ENCODE measurements at places on chromosomes 4 and X. TPM values are rescaled to one million over a fixed set of nuclear protein-coding genes. Genes with fewer than 3 reads are reported as not detected.

DNA sequence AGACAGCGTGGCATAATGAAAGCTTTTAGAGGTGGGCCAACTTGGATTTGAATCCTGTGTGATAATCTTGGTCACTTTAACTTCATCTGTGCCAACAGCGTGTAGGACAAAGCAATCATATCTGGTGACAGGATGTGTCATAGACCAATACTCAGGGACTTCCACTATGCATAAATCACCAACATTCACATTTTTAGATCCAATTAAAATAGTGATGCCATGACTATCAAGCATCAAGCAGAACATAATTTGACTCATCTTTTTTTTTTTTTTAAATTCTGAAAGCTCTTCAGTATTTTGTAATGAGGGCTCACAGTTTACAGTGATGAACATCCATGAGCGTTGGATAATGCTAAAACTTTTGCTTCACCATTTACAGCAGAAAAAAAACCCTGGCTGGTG lies 27.3 kb upstream of the RAPGEF2 start:
- DNase-seq: peak; percentile 29

GRCh38 chr4:124423160-124423559 lies 289.4 kb downstream of the ANKRD50 start:
- peak; percentile 29 for DNase-seq

DNA sequence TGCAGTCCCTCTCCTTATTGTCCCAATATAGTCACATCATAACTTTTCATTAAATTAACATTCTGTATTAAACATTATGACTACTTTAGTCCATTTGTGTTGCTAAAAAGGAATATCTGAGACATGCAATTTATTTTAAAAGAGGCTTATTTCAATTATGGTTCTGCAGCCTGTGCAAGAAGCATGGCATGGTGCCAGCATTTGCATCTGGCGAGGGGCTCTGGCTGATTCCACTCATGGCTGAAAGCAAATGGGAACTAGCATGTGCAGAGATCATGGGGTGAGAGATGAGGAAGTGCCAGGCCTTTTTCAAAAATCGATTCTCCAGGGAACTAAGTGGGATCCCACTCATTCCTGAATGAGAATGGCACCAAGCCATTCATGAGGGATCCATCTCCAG lies 476.3 kb upstream of the RPS6KA3 start:
- DNase-seq: no peak

PCDH18 gene
- total RNA-seq: 1.3 TPM

DNA sequence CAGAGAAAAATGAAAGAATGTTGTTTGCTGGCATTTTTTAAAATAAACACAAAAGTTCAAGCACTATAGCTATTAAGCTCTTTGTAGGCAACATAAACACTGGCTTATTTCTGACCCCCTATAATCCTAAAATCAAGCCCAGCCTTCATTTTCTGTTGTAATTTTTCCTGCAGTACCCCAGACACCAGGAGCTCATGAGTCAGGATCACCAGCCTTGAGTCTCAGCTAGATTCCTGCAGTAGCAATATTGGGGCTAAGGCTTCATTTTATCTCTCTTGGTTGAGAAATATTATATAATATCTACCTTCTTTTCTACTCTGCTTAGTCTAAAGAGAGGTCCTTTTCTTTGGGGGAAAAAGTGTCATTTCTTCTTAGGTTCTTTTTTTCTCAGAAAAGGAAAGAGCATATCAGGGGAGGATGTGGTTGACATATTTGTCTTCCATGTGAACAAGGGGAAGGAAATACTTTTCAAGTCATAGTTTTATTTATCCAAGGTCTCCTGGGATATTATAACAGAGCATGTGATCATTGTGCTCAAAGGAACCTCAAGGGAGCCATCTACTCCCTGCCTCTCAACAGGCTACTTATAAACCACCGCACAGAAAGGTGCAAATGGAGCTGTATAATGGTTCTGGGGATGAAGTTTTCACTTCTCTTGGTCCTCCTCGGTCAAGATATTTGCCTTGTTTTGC lies 678.3 kb upstream of the NR3C2 start:
- peak; percentile 64 for DNase-seq

DNA sequence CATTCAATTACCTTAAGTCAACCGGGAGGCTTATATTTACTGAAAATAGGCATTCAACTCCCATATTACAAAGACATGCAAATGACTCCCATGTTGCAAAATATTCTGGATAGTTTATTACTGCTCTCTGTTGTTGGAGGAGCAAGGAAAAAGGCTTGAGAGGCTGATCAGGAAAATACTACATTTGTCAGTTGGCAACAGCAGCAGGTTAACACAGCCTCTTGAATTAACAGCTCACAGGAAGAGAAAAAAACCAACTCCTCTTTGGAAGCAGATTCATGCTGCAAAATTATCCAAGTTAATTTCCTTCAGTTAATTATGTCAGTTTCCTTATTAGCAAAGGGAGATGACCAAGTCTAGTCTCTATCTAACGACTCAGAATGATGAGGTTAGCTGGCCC lies 238.9 kb downstream of the MAML3 start:
- no peak for DNase-seq

TLR6 gene
- total RNA-seq: 1.6 TPM

GRCh38 chr4:72442715-72443114 lies 126.3 kb downstream of the ADAMTS3 start:
- DNase-seq: peak; percentile 60

DNA sequence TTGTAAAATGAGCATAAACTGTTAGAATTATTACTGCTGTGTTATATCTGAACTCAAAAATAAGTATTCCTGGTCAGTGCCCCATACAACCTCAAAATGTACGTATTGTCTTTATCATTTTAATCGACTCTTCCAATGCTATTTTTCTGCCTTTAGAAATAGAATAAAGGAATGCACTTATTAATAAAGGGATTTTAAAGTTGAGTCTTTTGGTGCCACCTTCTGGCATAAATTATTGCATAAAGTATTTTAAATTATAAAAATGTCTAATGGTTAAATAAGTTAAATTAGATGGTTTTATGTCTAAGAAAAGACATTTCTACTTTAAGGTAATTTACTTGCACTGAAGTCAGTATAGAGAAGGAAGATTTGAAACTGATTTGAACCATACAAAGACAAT lies 424.0 kb upstream of the NDST4 start:
- peak; percentile 18 for DNase-seq

GRCh38 chrX:16826207-16826606 lies 39.9 kb downstream of the TXLNG start:
- DNase-seq: peak; percentile 48

PGRMC1 gene
- 141 TPM for total RNA-seq

GRCh38 chr4:148692242-148692641 lies 250.0 kb upstream of the NR3C2 start:
- no peak for DNase-seq

GRCh38 chr4:7279902-7280301 lies 87.6 kb downstream of the SORCS2 start:
- DNase-seq: no peak

- no peak for DNase-seq
Measured at GRCh38 chr4:169986369-169986768, 39.8 kb downstream of the MFAP3L start.

GRCh38 chr4:26400132-26400531 lies 79.3 kb downstream of the RBPJ start:
- no peak for DNase-seq

- DNase-seq: no peak
Measured at GRCh38 chrX:1528186-1528883, 8.7 kb downstream of the P2RY8 start.

DNA sequence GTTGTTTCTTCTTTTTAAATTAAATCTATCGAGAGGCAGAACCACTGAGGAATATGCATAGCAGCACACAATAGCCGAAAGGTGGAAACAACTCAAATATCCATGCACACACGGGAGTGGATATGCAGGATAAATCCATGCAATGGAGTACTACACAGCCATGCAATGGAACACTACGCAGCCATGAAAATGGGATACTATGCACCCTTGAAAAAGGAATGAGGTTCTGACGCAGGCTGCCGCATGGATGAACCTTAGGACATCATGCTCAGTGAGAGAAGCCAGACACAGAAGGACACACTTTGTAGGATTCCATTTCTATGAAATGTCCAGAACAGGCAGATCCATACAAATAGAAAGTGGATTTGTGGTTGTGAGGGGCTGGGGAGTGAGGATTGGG lies 18.4 kb upstream of the P2RY8 start:
- no peak for DNase-seq

NOX1 gene
- total RNA-seq: 0.18 TPM

DNA sequence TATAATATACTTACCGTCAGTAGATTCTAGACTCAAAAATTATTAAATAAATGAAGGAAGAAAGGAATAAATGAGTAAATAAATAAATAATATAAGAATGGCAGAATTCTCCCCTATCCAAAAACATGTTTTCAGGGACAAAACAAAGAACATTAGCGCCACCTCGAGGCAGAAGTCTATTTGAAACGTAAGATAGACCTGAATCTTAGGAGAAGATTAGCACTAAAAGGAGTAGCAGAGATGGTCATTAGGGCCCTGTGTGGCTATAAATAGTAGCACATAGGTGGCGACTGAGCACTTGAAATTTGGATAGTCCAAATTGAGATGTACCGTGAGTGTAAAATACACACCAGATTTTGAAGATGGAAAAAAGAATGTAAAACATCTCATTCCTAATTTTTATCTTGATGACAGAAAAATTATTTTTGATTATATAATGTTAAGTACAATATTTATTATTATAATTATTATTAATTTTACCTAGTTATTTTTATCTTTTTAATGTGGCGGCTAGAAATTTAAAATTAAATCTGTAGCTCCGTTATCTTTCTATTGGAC lies 24.3 kb upstream of the SRD5A3 start:
- DNase-seq: peak; percentile 52

DNA sequence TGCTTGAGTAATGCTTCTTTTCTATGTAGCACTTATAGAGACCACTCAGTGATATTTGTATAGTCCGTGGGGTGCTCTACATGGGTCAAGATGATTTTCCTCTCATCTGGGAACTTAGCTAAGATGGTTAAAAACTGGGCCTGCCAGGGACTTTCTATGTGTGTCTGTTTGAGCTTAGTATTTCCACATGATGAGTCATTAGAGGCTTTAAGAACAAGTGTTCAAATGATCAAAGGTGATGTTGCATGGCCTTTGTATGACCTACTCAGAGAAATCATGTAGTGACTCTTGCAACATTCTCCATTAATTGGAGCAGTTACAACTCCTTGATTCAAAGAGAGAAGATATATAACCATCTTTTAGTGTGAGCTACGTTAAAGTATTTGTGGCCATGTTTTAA lies 1480.5 kb upstream of the IGFBP7 start:
- peak; percentile 34 for DNase-seq

UBE2A gene
- total RNA-seq: 50.3 TPM

DNA sequence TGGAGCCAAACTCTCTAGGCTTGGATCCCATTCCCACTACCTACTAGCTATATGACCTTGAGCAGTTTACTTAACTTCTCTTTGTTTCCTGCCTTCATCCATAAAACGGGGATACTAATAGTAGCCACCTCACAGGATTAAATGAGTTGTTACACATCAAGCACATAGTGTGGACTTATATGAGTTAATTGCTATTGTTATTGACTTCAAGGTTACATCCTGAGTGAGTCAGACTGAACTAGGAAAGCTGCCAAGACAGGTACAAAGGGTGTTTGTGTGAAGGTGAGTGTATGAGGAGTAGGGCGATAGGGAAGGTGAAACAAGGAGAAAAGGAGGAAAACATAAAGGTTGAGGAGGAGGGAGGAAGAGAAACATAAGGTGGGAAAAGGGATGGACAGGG lies 32.2 kb downstream of the TFDP3 start:
- DNase-seq: no peak

- DNase-seq: no peak
Measured at GRCh38 chr4:111267786-111268185, 644.9 kb upstream of the PITX2 start.

- peak; percentile 66 for DNase-seq
Measured at GRCh38 chrX:150873616-150874015, 24.9 kb downstream of the CD99L2 start.

SH2D1A gene
- total RNA-seq: not detected

DNA sequence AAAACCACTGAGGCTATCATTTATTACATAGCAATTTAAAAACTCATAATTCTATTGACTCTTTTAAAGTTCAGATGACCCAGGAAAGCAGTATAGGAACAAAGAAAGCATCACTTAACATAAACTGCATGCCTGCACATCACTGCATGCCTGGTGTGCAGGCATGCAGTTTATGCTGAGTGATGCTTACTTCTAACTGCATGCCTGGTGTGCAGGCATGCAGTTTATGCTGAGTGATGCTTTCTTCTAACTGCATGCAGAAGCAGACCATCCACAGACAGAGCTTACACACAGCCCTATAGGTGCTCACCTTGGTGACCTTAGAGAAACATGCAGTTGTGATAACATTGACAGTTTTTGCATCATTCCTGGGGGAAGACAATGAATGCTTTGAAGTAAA lies 17.0 kb downstream of the SDAD1 start:
- no peak for DNase-seq

GRCh38 chrX:104156630-104157529 lies at the start of gene SLC25A53:
TSS of gene SLC25A53 (minus strand) at chrX:104157009. CDS start at chrX:104105257, 51,752 bp downstream.
- peak; percentile 89 for DNase-seq

CNKSR2 gene
- total RNA-seq: 8.6 TPM

GRCh38 chr4:186946682-186947294 lies 223.1 kb upstream of the FAT1 start:
- peak; percentile 43 for DNase-seq

DNA sequence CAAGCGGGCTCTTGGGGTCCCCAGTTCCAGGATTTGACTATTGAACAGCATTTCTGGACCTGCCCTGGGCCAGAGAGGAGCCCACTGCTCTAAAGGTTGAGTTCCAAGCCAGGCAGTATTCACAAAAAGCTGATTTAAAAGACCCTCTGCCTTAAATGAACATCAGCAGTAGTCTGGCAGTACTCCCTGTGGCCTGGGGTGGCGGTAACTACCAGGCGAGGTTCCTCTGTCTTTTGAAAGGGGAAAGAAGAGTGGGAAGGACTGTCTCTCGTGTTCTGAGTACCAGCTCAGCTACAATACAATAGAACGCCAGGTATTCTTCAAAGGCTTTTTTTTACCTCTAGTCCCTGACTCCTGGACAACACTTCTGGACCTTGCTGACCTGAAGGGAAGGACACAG lies 456.4 kb upstream of the TEX13C start:
- no peak for DNase-seq

PGAM4 gene
- 1.4 TPM for total RNA-seq

- no peak for DNase-seq
Measured at GRCh38 chrX:149720021-149720689, 8.3 kb downstream of the MAGEA11 start.

COL4A6 gene
- total RNA-seq: 0.08 TPM

PDK3 gene
- total RNA-seq: 5.8 TPM

DNA sequence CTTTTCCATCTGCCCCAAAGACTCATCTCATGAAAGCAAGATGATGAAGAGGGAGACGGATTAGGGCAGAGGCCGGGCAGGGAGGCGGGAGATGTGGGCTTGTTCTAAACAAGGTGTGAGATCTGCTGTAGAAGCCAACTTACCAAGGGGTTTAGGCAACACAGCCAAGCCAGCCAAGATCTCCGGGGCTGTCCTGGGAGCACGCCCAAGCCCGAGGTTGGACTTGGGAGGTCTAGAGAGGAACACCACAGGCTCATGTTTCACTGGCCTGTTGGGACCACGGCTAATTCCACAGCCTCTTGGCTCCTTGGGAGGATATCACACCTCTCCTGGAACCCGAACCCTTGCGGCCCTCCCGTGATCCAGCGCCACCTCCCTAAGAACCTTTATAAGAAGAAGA lies 171.4 kb downstream of the CRLF2 start:
- no peak for DNase-seq

TMPRSS11D gene
- not detected for total RNA-seq

- DNase-seq: peak; percentile 98
Measured at GRCh38 chr4:169225058-169225751, 45.6 kb downstream of the SH3RF1 start.
